ENCODE measurements at places on chromosomes 16 and 17.

GRCh38 chr16:17835118-17835876 is 364.5 kb upstream of the XYLT1 start:
- DNase-seq: no peak

- DNase-seq: no peak
Observed at GRCh38 chr17:20125724-20126123, 116.6 kb downstream of the SPECC1 start.

- DNase-seq: no peak
Observed at GRCh38 chr16:47565454-47565853, 104.3 kb downstream of the PHKB start.

DNA sequence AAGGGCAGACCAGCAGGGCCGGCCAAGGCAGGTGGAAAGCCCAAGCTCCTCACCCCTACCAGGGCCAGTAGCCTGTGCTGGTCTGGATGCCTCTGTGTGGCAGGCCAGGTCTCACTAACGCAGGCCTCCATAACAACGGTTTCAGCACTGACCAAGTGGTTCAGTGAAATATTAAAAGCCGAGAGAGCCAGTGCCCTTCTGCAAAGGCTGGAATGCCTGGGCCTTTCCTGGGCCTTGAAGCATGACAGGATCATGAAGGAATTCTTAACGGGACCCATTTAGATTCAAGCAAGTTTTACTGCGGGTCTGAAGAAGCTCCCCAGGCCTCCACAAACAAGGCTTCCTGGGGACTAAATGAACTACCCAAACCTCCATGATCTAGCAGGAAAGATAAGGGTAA is 16.3 kb downstream of the ADAD2 start:
- DNase-seq: no peak

DNA sequence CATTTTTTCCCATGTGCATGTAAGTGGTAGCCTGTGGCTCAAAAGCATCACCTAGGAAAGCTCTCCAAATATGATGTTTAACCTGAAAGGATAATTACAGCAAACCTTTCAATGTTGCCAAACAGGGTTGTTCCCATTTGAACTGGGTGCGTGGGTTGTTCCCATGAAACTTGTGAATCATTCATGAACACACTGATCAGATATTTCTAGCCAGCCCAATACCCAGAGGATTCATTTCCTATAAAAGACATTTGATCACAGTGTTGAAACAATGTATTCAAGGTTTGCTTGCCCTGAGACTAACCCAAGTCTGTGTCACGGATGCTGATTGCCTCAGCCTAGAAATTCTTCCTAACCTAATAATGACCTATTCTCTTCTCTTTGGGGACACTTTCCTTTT is 12.9 kb downstream of the KRT39 start:
- no peak for DNase-seq

DNA sequence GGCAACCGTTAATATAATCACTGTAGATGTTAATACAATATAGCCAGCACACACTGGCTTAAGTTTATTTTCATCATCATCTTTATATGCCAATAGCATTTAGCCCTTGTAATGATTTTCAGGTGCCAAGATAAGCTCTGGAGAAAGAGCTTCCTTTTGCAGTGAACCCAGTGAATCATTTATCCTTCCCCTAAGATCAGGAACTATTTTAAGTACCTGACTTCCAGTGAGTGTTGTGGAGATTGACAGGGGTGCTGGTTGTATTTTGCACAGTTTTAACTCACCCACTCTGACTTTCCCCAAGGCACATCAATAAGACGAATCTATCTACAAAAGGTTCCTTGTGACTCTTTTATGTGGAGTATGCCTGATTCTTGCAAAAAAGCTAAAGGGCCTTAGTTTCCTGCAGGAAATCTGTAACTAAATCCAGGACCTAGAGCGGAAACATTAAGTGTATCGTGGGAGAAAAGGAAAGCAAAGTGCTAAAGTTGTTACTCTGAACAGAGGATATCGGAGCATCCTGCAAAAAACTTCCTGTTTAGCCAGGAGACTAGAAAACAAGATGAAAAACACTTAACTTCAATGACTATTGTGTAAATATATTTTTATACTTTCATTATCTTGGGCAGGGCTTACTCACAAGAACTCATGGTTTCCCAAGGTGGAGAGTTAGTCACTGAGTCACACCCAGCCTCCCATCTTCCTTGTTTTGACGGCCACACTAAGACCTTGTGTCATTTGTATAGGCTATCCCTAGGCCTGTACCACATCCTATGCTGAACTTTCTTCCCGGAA is 183.6 kb downstream of the MAP2K6 start:
- no peak for DNase-seq

DNA sequence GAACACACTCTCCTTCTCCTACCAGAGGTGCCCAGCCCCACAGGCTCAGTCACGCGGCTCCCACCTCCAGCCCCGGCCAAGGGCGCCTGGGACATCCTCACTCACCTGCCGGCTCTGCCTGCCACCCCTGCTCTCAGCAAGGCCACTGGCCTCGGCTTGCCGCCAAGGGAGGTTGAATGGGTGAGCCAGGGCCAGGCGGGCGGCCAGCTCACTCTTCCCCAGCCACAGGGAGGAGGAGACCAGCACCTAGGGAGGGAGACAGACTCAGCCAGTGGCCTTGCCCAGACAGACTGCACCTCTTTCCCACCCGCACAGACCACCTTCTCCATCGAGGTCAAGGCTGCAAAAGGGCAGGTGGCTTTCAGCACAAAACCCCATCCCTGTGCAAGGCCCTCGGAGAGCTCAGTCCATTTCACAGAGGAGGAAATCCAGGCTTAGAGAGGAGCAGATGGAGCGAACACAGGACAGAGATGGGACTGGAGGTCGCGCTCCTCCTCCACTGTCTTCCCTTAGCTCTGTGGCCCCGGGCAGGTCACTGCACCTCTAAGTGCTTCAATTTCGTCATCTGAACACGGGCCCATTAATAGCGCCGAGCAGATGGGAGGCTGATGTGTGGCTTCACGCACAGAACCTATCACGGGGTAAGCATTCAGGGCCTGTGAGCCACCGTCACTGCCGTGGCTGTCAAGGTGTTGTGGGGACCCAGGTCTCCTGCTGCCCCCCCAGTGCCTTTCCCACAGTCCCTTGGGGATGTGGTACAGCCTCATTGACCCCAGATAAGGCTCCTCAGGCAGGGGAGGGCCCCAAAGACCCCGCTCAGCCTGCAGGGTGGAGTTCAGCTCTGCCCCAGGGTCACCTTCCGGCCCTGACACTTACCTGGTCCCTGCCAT is 56.1 kb downstream of the RMI2 start:
- no peak for DNase-seq

All from SK-N-DZ (cell line).